Vein endothelial cell (primary cell): ENCODE measurements at places on chromosomes 3 and 15. TPM values are rescaled to one million over a fixed set of nuclear protein-coding genes. Genes with fewer than 3 reads are reported as not detected.

Gene TMCO5A
- not detected in 2 replicates for total RNA-seq

Gene NR1I2
- 0.38 TPM in 1 of 2 replicates, not detected in the other for total RNA-seq

Gene LEKR1
- 0.33 and 0.48 TPM in 2 replicates for total RNA-seq

Gene FAIM
- 5.6 and 7.2 TPM in 2 replicates for total RNA-seq

Gene CD86
- total RNA-seq = not detected in 2 replicates

Gene STOML1
- total RNA-seq = 10.5 and 13.9 TPM in 2 replicates

Gene RAD51
- total RNA-seq = 3.6 and 4.8 TPM in 2 replicates

Gene ZNF80
- not detected in 2 replicates for total RNA-seq

Gene CD200
- total RNA-seq = 10.2 and 14.7 TPM in 2 replicates

Gene KLHL40
- total RNA-seq = not detected in 2 replicates

Gene THSD4
- 34.6 and 44.1 TPM in 2 replicates for total RNA-seq

Gene RLBP1
- total RNA-seq = not detected in 2 replicates
